ENCODE measurements at places on chromosomes 3 and 15.

DNA sequence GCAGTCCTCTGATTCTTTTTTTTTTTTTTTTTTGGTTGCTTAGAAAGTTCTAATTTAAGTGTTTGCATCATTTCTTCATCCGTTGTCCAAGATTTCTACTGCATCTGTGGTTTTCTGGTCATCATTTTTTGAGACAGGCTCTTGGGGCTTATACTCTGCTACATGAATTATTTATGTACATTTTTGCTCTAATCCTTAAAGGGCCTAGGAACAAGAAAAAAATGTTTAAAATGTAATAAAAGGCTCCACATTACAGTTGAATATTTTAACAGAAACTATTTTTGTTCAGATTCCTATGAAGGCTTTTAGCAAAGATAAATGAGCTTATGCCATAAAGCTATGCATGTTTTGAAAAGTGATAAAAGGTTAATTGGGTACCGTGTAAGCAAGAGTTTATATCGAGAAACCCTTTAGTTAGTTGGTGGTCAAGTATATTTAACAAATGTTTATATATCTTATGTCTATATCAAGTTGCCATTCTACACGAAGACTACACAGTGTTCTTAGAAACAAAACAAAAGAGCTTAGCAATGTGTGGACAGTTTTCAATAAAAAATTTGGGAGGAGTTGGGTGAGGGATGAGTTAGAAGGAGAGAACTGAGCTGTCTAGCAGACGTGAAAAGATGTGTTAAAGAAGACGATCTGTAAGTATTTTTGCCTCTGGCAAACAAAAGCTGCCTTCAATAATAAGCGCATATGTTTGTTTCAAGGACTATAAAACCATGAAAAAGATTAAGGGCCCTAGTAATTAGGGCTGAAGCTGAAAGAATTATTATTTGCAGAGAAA lies 563.6 kb upstream of the NAALADL2 start:
- DNase-seq: no peak

DNA sequence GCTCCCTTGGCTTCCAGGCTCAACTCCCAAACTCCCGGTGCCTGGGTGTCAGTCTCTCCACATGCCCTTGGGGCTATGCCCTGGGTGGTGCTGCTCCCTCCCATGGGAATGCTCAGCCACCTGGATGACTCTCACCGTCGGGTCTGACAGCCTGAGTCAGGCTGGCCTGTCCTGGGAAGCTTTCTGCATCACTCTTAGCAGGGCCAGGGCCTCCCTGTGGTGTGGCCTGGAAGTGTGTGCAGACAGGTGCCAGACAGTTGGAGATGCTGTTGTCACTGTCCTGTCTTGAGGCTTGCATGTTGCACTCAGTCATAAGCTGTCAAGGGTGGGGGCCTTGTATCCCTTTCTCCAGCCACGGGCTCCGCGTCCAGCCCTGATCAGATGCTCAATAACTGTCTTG lies 71.7 kb downstream of the GABRG3 start:
- DNase-seq: no peak

DNA sequence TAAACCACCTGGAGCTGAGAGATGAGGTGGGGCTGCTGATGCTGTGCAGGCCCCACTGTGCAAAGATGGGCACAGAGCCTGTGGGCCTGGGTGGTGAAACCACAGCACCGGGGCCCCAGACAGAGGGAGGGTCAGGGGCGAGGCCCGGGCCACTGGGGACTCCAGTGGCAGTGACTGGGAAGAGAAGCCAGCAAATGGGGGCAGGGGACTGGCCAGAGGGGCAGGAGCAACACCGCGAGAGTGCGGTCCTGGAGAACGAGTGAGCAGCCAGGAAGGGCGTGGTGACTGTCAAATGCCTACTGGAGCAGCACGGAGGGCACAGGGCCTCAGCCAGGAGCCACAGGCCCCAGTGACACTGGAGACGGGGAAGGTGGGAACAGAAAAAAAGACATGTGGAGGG lies 39.8 kb downstream of the HCN4 start:
- DNase-seq: no peak

- no peak for DNase-seq
Observed at GRCh38 chr3:122353215-122353614, 28.2 kb downstream of the CSTA start.

- no peak for DNase-seq
Observed at GRCh38 chr3:35498506-35499210, 140.7 kb upstream of the ARPP21 start.
